ENCODE measurements at places on chromosomes 3 and 15.

DNA sequence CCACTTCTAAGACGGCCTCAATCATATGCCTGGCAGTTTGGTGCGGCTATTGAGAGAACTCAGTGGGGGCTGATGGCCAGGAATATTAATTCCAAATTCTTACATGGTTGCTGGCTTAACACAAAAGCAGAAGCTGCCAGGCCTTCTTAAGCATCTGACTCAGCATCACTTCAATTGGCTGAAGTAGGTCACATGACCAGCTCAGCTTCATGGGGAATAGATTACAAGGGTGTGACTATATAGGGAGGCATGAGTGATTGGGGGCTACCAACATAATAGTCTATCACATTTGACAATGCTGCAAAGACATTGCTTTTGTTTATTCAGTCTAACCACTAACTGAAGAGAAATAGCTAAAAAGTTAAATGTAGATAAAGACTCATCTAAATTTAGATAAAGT lies 101.6 kb upstream of the ANKRD28 start:
- no peak for DNase-seq

GRCh38 chr3:58009026-58009748 lies 965 bp downstream of the FLNB start:
- no peak for DNase-seq

GRCh38 chr3:39601241-39601640 lies 133.8 kb downstream of the MOBP start:
- DNase-seq: no peak

DNA sequence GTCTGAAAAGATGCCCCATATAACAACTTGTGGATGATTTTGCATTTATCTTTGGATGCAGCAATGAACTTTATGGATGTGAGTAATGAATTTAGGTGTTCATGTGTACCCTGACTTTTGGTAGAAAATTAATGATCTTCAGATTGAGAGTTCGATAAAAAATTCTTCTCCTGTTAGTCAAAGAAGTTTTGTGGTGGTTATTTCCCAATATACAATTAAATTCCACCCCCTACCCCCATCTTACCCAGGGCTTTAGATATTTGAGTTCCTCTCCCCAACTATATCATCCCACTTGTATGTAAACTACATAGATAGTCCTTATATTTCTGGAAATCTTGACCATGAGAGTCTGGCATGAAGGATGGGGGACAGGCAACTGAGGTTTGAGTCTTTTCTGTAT lies 126.1 kb upstream of the ALDH1A3 start:
- no peak for DNase-seq

DNA sequence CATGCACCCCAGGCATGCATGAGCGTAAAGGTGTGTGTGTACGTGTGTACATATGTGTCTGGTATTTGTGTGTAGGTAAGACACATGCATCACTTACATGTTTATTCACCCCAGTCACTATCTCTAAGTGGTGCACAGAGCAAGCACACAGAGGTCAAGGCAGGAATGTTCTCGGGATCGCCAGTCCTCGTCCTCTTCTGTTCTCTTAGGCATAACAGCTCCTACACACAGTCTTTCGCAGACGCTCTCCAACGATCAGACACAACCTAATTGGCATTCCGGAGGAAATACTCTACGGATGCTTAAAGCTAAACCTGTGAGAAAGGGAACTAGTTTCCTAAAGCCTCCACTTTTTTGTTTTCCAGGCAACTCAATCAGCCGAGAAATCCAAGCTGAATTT lies 95.9 kb downstream of the ADAMTS17 start:
- DNase-seq: no peak
